Hematopoietic multipotent progenitor cell treated with erythropoietin and hydrocortisone succinate and interleukin-3 and kit ligand, for 17 days (in vitro differentiated cells): ENCODE measurements at places on chromosomes 1 and 21.

GRCh38 chr1:151817353-151817730 is 12.1 kb upstream of the LINGO4 start:
- DNase-seq: no peak

GRCh38 chr1:60984062-60984799 is 98.1 kb upstream of the NFIA start:
- no peak for DNase-seq

- DNase-seq: no peak
Observed at GRCh38 chr1:68166348-68166747, 66.0 kb downstream of the WLS start.

- no peak for DNase-seq
Observed at GRCh38 chr1:194917769-194918168, 1690.5 kb downstream of the KCNT2 start.

DNA sequence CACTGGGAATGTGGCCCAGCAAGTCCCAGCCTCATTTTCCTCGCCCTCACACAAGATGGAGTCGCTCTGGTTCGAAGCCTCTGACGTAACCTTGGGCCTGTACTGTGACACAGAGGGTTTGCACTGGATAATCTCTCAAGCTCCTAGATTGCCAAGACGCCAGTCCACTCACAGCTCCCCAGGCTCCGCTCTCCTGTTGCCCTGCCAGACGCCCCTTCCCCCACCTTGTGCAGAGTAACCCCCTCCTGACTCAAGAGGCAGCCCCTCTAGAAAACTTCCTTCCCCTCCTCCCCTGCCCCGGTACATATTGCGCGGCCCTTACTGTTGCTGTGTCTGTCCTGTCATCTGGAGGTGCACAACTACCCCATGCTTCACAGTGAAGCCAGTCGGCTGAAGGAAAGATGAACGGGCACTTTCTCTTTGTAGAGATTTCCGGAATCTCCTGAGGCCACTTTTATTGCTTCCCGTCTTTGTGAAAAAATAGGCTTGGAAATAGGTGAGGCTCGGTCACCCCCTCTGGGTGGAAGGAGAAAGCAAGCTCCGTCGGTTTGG is 981 bp upstream of the KIAA1614 start:
- no peak for DNase-seq

DNA sequence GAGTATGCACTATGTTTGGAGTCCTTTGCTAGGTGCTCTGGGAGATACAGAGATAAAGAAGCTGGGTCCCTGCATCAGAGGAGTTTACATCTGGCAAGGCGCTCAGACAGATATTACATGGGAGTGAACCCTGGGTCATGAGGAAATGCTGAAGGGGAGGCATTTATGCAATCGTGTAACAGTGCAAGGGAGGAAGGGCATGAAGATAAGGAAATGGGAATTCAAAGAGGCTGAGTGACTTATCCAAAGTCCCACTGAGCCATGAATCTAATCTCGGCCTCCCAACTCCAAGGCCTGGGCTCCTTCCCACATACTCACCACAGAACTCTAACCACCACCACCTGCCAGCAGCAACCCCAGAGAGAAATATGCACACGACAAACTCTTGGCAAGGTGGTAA is 51.6 kb downstream of the FAM163A start:
- no peak for DNase-seq

DNA sequence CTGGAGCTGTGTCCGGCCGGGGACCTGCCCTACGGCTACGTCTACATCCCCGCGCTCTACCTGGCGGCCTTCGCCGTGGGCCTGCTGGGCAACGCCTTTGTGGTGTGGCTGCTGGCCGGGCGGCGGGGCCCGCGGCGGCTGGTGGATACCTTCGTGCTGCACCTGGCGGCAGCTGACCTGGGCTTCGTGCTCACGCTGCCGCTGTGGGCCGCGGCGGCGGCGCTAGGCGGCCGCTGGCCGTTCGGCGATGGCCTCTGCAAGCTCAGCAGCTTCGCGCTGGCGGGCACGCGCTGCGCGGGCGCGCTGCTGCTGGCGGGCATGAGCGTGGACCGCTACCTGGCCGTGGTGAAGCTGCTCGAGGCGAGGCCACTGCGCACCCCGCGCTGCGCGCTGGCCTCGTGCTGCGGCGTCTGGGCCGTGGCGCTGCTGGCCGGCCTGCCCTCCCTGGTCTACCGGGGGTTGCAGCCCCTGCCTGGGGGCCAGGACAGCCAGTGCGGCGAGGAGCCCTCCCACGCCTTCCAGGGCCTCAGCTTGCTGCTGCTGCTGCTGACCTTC is 412 bp downstream of the GPR25 start:
- DNase-seq: no peak

DNA sequence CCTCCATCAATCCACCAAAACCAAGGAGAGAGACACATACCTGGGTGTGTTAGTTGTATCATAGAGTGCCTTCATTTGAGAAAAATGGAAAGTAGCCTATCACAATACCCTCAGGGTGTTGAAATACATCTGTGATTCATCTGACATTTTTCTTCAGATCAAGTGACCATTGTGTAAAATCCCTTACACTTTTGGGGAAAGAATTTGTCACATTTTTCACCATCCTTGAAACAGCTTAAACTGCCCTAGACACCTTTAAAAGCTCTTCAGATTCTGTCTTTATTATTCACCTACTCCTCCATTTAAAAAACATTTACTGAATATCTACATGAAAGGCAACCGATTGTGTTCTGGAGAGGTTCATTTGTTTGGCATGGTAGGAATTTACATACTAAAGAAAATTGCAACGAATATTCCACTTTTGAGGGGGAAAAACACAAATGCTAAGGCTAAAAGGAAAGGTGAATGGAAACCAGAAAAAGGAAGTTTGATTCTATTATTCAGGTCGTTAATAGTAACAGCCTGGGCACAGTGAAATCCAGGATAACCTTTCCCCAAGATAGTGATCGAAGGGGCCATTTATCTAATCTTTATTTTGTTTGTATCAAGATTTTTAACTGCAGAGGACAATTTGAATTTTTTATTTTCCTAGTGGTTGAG is 70.4 kb upstream of the SAMSN1 start:
- no peak for DNase-seq

DNA sequence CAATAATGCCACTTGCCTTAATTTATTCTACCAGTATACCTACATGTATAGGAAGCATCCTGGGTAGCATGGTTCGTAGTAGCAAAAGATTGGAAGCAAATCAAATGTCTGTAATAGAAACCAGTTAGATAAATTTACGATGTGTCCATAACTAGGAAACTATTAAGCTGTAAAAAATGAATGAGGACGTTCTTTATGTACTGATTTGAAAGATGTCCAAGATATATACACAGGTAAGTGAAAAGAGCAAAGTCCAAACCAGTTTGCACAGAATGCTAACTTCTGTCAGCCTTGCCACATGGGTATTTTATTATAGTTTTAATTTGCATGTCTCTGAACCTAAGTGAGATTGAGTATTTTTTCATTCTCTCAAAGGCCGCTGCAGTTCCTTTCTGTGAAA is 251.8 kb upstream of the IRF2BP2 start:
- no peak for DNase-seq

DNA sequence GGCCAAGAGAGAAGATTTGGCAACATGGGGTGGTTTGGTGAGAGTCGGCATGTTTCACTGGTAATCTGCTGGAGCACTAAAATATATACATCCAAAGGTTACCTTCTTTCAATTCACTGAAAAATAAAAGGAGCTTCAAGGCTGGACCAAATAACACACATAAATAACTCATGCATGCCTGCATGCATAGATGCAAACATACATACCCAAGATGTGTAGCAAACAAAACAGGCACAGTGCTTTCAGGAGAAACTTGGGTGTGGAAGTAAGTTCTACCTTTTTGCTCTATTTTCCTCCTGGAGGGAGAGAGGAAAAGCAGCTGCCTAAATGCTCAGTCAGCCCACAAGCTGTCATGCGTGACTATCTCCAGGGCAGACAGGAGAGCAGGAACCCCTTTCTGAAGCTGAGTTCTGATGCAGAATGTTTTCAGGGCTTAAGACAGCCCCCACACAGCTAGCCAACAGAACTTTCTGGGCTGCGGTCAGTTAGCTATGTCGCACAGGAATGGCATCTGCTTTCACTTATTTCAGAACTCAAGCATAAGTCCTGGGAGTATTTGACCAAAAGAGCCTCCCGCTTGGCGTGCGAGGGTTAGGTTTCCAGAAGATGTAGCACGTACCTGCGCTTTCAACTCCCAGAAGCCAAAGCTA is 166.2 kb downstream of the TOMM20 start:
- DNase-seq: peak; percentile 15

- peak; percentile 27 for DNase-seq
Observed at GRCh38 chr1:192986110-192986747, 72.9 kb downstream of the UCHL5 start.

DNA sequence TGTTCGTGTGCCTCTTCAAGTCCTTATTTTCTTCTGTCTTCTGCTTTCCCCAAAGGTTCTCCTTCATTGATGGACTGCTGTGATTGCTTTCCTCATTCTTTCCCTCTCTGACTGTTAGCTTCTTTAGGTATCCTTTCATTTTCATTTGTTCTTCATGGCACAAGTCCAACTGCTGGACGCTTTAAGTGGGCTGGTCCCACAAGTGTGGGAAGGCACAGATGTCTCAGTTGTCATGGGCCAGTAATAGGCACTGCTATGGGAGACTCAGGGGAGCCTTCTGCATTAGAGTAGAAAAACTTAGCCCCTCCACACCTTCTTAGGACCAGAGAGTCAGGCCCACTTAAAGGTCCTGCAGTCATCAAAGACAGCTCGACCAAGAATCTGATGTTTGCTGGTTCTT is 122.3 kb upstream of the C1orf105 start:
- DNase-seq: no peak

DNA sequence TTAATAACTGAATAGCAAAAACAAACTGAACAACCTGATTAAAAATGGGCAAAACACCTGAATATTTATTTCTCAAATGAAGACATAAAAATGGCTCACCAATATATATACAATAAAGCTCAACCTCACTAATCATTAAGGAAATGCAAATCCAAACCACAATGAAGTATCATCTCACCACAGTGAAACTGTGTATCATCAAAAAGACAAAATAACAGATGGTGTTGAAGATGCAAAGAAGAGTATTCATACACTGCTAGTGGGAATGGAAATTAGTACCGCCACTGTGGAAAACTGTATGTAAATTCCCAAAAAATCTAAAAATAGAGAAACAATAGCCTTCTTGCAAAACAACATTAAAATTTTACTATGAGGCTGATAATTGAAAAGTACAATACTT is 1660.1 kb upstream of the B3GALT2 start:
- no peak for DNase-seq
